Osteoblast (primary cell): ENCODE measurements at places on chromosomes 12 and 14. TPM values are rescaled to one million over a fixed set of nuclear protein-coding genes. Genes with fewer than 3 reads are reported as not detected.

GRCh38 chr14:57822081-57822480 lies 43.8 kb downstream of the SLC35F4 start:
- DNase-seq = no peak

- no peak for DNase-seq
Observed at GRCh38 chr14:56023661-56024081, 94.5 kb upstream of the PELI2 start.

SYCP3 gene
- 0.72 and 0.88 TPM in 2 replicates for total RNA-seq

PPP1R12A gene
- 118 and 165 TPM in 2 replicates for total RNA-seq

PROX2 gene
- total RNA-seq = not detected in 2 replicates

DNA sequence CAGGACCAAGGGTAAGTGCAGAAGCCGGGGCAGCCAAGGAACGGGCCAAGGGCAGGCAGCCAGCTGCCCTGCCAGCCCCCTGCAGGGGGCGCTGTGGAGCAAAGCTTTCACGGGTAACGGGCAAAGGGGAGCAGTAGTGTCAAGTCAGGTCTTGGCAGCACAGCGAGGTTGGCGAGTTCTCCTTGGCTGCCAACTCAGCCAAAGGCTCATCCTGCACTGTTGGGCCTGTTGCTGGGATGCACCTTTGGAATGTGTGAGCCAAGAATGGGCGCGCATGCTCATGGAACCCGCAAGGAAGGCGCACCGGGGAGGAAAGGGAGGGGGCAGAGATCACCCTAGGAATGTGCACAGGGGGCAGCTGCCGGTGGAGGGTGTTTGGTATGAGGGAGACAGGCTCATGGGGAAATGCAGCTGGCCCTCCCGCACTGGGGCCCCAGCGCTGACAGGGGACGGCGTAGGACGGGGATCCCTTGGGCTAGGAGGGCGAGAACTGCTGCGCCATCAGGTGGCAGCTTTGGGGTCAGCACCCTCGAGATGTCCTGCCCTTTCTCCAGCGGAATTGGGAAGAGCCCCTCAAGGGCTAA lies 138.0 kb downstream of the ASCL4 start:
- peak; percentile 80 for DNase-seq

DNA sequence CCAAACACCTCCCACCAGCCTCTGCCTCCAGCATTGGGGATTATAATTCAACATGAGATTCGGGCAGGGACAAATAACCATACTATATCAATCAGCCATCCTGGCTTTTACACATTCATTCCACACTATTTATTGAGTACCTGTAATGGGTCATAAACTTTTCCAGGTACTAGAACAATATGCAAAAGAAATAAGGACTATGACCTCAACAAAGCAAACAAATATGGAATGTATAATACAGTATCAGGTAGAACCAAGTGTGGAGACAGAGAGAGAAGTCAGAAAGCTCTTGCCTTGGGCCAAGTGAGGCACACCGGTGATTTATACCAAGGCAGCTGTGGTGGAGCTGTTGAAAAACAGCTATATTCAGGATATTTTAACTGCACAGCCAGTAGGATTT lies 116.3 kb downstream of the TSPAN8 start:
- no peak for DNase-seq

GYS2 gene
- total RNA-seq = not detected in 2 replicates

BEGAIN gene
- total RNA-seq = 1.1 TPM in 1 of 2 replicates, not detected in the other

SAMD15 gene
- 4.0 and 6.2 TPM in 2 replicates for total RNA-seq

CNPY2 gene
- 82.5 and 83.7 TPM in 2 replicates for total RNA-seq

NT5DC3 gene
- 10.1 and 10.6 TPM in 2 replicates for total RNA-seq

DNA sequence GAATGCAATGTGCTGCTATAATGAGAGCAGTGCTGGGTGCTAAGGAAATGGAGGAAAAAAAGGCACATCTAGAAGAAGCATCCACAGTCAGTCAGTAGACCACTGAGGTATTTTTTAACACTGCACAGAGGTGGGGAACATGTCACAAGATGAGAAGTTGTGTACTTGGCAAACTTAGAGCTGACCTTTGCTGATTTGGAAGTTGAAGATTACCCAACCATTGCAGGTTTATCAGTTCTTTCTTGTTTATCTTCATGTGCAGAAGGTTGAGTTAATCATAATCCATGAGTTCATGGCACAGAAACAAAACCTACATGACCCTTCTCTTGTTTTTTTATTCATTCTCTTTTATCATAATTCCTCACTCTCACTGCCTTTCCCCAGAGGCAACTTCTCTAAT lies 3.2 kb upstream of the PAH start:
- no peak for DNase-seq

TAS2R8 gene
- under 0.01 and 0.36 TPM in 2 replicates for total RNA-seq

DNA sequence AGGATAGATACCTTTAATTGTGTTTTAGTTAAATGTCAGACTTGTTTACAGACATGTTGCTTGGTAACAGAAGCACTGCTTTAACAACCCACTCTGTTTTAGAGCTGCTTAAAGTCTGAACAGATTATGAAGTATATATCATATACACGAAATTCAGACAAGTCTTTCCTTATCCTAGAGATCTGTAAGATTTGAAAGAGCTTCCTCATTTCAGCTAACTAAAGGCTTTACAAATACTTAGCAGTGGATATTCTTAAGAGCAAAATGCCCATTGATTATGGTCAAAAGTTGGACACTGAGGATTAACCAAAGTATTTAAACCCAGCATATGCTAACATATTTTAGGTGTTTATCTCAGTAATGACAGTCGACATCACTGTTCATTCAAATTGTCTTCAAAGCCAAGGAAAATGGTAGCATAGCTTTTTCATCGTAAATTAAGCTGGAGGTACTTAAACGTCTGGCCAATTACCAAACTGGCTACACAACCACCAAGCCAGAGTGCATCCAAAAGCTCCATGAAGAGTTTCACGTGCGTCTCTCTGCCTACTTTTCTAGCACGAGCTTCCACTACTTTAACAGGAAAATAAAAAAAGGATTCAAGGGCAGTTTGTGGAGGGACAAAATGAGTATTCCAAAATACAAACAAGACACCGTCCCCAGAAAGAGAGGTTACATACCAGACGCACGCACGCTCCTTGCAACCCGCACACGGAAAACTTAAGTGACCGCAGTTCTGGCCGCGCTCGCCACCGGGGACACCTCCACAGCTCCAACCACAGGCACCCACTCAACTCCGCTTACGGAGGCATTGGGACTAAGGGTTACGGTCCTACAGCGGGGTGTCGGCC lies 565 bp downstream of the CEP83 start:
- DNase-seq = peak; percentile 86

DNA sequence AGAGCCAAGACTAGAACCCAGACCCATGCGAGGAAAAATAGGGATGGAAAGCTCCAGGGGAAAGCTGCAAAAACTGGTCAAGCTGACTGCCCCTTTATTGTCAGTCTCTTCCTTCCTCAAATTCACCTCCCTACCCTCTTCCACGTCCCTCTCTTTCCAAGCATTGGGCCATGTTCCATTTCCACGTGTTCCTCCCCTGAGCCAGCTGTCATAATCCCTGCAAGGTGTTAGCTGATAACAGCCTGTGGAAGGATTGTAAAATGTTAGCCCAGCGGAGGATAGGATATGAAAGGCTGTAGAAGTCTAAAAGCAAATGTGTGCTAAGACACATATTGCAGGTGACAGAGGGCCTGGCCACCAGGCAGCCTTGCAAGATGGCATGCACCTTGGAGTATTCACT lies 88.0 kb upstream of the MAX start:
- DNase-seq = no peak

DNA sequence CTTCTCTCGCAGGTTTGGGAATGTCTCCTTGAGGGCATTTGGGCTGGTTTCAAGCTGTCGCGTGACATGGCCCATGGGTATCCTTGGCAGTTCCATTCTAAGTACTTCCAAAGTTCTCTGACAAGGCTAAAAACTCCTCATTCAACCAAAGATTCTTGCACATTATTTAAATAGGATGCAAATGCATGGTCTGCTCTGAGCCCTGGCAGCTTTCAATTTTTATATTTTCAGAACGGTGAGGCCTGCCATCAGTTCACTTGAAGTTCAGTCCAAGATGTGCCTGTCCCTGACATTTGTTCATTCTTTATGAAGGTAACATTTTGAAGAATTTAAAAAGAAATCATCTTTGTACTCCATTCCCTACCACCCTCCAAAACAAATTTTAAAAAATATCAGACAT lies 160.0 kb downstream of the KCNA5 start:
- DNase-seq = no peak

- DNase-seq = no peak
Observed at GRCh38 chr12:124646385-124647230, 79.2 kb upstream of the NCOR2 start.

DNA sequence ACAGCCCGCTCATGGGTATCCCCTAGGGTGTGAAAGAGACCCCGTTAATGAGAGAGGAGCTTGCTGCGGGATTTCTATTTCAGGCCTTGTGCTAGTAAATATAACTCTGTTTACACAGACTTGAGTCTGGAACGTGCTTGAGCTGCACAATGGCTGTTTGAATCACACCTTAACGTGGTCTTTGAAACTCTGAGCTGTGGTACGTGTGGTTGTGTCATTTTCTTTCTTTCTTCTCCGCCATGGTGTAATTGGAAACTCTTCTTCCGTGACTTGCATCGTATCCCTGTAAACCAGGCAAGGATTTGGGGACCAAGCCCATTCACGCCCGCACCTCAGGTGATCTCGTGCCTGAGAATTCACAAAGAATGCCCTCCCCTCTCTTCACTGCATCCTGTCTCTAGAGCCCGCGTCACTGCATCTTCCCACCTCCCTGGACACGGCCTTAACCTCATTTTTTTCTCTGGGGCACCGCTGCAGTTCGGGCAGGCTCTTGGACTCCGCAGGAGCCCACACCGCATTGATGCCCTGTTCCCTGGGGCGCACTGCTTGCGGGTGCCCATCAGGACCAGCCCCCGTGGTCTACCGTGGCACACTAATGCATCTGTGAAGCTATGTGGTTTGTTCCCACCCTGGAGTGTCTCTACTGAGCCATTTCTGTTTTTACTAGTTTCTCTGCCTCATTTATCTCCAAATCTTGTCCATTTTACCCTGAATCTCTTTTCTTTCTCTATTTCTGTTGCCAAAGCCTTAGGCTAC lies 78.4 kb upstream of the PARP11 start:
- no peak for DNase-seq

GRCh38 chr14:99562856-99563748 lies 40.9 kb downstream of the CCDC85C start:
- DNase-seq = peak; percentile 88

NTS gene
- not detected in 2 replicates for total RNA-seq

GRCh38 chr14:20830831-20831230 lies 28.2 kb upstream of the RNASE1 start:
- DNase-seq = no peak

PRB3 gene
- not detected in 2 replicates for total RNA-seq

DNA sequence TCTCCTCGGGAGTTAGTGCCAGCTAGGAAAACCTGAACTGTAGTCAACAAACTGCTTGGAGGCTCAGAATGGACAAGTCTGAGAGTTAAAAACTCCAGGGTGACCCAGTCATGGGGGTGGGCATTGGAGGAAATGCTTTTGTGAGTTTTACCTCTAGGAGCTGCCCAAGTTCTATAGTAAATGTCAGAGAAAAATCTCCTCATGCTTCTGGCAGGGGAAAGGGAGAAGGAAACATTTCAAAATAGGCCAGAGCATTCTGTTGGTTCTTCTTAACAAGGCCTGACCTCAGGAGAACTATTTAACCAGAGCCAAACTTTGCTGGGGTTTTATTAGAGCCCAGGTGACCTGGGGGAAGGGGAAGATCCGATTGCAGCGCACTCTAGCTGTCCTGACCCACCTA lies 12.3 kb downstream of the NINJ2 start:
- peak; percentile 27 for DNase-seq

NOVA1 gene
- 0.36 TPM in 1 of 2 replicates, not detected in the other for total RNA-seq

NFATC4 gene
- 101 and 107 TPM in 2 replicates for total RNA-seq

GRCh38 chr12:13986031-13986430 lies 4.6 kb upstream of the GRIN2B start:
- no peak for DNase-seq

GRCh38 chr12:42742716-42743115 lies 153.2 kb upstream of the PRICKLE1 start:
- DNase-seq = no peak

DNA sequence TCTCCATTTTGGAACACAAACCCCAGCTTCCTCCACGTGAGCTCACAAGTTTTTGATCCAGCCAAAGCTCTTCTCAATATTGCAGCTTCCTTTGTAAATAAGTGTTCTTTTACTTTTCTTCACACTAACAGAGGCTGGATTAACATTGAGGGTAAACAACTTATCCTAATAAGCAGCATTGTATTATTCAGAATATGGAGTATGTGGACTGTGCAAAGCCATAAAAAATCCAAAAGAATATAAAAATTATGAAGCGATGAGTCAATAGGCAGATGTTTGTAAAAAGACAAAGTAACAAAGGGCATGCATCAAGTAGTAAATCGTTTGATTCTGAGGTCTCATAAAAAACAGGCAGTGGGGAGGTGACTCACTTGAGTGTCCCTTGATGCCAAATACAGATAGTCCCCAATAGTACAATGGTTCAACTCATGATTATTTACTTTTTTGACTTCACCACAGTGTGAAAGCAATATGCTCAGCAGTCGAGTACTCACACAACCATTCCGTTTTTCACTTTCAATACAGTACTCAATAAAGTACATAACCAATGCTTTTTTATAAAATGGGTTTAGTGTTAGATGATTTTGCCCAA lies 23.1 kb upstream of the KCNK10 start:
- no peak for DNase-seq

DNA sequence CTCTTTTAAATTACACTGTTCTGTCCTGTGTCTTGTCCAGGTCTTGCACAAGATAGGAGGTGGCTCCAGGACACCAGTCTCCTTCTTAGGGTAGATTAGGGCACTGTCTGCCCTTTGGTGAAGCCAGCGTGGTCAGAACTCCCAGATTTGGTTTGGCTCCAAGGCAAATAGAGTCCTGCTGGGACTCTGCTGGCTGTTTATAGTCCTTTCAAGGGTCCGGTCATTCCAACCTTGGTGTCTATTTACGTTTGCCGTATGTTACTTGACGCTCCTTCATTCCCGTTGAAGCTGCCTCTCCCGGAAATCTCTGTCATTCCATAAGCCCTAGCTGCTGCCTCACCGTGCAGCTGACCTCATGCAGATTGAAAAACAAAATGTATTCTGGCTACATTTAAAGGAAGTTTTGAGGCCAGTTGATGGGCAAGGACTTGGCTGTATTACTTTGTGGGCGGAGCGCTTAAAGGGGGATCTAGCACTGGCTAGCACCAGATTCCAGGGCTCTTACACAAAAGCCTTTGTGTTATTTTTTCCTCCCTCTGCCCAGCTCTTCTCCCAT lies 180.6 kb downstream of the AKAP6 start:
- DNase-seq = peak; percentile 1

GRCh38 chr14:68853749-68854148 lies 60.9 kb upstream of the ZFP36L1 start:
- DNase-seq = peak; percentile 11

TOGARAM1 gene
- 25.6 and 27.1 TPM in 2 replicates for total RNA-seq

GRCh38 chr12:64560396-64561301 lies 49.6 kb upstream of the RASSF3 start:
- DNase-seq = peak; percentile 87

- DNase-seq = no peak
Observed at GRCh38 chr12:45138609-45139008, 77.3 kb upstream of the ANO6 start.

IL31 gene
- not detected in 2 replicates for total RNA-seq

GRCh38 chr12:115295886-115296285 lies 611.9 kb upstream of the TBX3 start:
- DNase-seq = no peak

FBLN5 gene
- total RNA-seq = 22.1 and 27.7 TPM in 2 replicates

HOXC12 gene
- under 0.01 TPM in 1 of 2 replicates, not detected in the other for total RNA-seq

- peak; percentile 89 for DNase-seq
Observed at GRCh38 chr12:94147991-94148738, at the start of gene PLXNC1. TSS of gene PLXNC1 (plus strand) at chr12:94148577. CDS start at chr12:94148972, 395 bp downstream.
